ENCODE measurements at places on chromosomes 6 and 20. TPM values are rescaled to one million over a fixed set of nuclear protein-coding genes. Genes with fewer than 3 reads are reported as not detected.

The FAM50B gene
- 16.9 TPM for total RNA-seq

The STX11 gene
- 16.0 TPM for total RNA-seq

The CDH26 gene
- 1.5 TPM for total RNA-seq

The VIP gene
- total RNA-seq: not detected

The MAPK13 gene
- total RNA-seq: 65.0 TPM

The CCDC170 gene
- total RNA-seq: not detected

The PLN gene
- not detected for total RNA-seq

The JPH2 gene
- total RNA-seq: not detected

GRCh38 chr20:51118216-51118615 lies 95.3 kb upstream of the KCNG1 start:
- DNase-seq: no peak

GRCh38 chr6:160429620-160429895 lies 81.4 kb downstream of the SLC22A3 start:
- no peak for DNase-seq

DNA sequence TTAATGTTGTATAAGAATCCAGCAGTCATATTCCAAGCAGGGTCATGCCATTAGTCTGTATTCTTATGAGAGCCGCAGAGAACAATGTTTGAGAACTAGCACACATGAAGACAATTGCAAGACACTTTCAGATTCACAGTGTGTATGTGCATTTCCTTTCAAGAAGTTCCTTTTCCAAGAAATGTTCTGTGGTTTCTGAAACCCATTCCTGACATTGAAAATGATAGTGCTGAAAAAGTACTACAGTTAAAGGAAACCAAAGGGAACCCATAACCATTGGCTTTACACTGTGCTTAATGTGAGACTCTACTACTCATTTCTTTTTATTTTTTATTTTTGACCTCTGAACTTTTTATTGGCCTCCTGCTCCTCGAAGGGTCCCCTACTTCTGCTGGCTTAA lies 4.2 kb upstream of the CALHM6 start:
- no peak for DNase-seq

- no peak for DNase-seq
These were observed 11.3 kb downstream of the RAMACL start for GRCh38 chr6:166575205-166575604.

DNA sequence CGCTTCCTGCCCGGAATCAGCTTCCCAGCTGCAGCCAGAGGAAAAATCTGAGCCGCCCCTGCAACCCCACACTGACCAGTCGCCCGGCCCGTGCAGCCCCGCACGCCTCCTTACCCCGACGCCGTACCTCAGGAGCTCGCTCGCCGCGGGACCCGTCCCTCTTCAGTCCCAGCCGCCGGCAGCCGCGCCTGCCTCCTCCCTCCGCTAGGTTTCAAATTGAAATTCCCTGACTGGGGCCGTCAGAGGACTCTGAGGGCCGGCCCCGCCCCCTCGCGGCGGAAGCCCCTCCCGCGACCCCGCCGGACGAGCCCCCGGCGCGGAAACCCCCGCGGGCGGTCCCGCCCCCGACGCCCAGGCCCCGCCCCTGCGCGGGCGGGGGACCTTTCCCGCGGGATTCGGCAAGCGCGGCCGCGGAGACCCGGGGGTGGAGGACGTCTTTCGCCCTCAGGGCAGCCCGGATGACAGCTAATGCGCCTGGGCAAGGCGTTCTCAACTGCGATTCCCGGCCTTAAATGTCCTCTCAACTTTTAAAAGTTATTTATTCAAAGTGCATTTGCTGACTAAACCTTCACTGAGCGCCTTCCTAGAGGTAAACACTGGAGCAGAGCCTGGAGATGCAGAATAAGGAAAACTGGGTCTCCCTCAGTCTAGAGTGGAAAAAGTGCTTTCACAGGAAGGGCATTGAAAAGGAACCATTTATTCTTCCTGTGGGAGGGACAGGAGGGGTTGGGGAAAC lies at the start of gene EPB41L2:
EPB41L2 (minus strand) TSS at position 218 of the 736 bp plus-strand sequence. CDS start 106,760 bp downstream, outside the sequence.
- DNase-seq: peak; percentile 85

- DNase-seq: no peak
These were observed 660.4 kb upstream of the FLRT3 start for GRCh38 chr20:14997791-14998190.

- DNase-seq: peak; percentile 13
These were observed 219 bp downstream of the ISM1 start for GRCh38 chr20:13221313-13221672.

DNA sequence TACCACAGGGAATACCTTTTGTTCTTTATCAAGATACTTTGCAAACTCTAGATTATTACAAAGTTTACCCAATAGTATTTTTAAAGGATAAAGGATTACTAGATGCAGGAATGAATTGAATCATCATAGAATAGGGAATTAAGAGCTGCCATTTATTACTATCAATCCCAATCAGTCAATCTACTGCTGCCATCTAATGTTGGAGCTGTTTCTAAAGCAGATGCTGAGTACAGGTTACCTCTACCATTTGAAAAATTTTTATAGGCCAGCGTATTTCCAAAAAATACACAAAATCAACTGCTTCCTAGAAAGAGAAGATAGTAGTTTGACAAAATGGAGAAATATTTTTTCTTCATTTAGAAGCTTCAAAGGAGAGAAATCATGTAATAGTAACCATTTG lies 520.4 kb downstream of the ADGRB3 start:
- no peak for DNase-seq

DNA sequence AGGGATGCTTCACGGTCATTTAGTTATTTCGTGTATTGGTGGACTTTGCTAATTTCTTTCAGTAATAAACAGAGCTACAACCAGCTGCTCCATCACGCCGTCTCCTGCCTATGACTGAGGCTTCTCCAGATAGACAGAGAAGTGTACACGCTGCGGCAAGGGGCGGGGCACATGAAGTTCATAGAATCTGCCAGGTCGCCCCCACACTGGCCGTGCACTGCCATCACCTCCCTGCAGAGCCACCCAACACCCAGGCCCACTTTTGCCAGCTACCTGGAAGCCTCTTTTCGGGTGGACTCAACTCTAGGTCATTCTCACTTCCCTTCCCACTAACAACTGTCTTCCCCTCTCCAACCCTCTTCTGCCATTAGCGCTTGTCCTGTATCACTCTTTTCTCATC lies 88.4 kb downstream of the SULF2 start:
- DNase-seq: no peak

DNA sequence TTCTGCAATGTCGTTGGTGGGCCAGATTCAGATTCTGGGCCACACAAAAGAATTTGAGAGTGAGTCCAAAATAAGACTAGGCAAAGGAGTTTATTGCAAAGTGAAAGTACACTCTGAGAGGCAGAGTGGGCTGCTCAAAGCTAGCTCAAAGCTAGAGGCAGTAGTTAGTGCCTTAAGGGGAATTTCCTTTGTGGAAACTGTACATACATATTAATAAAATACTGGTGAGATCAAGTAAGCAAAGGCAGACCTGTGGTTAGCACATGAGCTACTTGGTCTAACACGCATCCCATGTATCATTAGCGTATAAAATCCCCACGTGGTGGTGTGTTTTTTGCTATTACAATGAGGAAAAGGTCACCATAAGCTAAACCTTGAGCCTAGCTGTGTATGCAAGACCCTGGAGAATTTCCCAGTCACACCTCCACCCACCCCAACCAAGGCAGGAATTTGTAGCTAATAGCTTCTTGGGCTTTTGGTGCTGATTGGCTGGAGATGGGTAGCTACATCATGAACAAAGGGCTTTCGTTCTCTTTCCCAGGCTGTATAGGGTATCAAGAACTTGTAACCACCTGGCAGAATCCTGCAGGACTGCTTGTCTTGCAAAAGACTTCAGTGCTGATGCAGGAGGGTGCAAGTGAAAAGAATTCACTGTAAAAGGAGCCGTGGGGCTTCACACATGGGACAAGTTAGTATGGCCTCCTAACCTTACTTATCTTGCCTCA lies 14.7 kb upstream of the TRIM26 start:
- DNase-seq: peak; percentile 37

- DNase-seq: peak; percentile 18
These were observed 1.2 kb downstream of the AKAP12 start for GRCh38 chr6:151240791-151241642.

GRCh38 chr6:11714116-11714797 lies 64.3 kb downstream of the ADTRP start:
- DNase-seq: peak; percentile 65

GRCh38 chr6:149864578-149865535 lies 698 bp upstream of the LRP11 start:
- DNase-seq: peak; percentile 33

DNA sequence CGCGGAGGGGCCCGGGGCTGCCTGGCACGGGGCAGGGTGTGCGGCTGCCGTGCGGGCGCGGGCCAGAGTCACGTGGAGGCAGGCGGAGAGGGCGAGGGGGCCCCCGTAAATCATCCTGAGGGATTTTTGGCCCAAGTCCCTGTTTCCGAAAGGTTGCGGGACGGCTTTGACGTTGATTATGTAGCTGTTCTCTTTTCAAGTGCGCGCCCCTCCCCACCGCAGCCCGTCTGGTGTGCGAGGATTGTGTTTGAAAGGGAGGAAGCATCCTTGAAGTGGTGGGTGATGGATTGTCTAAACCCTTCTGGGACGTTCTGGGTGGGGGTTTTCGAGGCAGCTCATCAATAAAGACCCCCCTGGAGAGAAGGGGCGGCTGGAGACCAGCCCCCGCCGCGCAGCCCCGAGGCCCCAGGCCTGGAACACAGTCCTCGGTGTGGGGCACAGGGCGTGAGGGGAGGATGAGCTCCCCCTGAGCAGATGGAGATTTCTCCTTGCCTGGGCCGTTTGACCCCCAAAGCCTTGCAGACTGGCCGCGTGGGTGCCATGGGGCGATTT lies 7.0 kb upstream of the FOXF2 start:
- no peak for DNase-seq

DNA sequence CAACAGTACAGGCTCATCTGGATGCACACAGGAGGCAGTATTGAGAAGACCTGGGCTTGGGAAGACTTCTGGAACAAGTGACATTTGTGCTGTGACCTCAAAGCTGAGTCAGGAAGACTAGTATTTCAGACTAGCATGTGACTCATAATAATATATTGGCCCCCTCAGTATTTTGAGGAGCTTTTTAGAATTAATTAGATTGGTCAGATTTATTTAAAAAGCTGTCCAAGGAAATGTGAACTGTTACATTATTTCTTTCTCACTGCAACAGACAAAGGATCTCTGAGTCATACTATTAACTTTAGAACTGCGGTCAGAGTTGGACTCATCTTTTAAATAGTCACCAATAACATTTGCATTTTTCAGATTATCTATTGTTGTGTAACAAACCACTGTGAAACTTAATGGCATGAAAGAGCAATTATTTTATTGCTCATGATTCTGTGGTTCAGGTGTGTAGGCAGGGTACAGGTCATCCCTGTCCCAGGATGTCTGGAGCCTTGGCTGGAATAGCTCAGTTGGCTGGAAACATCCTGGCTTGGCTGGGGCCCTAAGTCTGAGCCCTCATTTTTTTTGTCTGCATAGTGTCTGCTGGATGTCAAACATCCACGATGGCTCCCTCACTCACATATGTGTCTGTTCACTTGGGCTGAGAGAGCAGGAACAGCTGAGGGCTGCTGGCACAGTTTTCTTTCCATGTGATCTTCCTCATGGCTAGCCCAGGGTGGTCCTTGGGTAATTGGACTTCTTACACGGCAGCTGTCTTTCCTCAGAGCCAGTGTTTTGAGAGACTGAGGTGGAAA lies 46.9 kb downstream of the MAP3K4 start:
- DNase-seq: no peak

DNA sequence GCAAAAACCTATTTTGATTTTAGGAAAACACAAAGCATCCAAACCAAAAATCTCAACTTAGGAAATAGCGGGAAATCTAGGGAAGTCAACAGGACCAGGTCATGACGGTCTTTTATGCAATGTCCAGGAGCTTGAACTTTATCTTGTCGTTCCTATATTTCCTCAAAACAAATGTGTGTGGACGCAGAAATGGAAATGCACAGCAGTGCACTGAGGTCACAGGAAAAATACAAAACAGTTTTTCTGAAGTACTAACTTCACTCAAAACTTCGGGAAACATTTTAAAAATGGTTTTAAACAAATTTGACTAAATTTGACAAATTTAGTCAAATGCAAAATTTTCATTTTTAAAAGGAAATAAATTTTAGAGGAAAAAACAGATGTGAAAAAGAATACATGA lies 5.5 kb upstream of the SLC17A2 start:
- no peak for DNase-seq

- no peak for DNase-seq
These were observed 35.0 kb upstream of the AHI1 start for GRCh38 chr6:135532559-135532958.

DNA sequence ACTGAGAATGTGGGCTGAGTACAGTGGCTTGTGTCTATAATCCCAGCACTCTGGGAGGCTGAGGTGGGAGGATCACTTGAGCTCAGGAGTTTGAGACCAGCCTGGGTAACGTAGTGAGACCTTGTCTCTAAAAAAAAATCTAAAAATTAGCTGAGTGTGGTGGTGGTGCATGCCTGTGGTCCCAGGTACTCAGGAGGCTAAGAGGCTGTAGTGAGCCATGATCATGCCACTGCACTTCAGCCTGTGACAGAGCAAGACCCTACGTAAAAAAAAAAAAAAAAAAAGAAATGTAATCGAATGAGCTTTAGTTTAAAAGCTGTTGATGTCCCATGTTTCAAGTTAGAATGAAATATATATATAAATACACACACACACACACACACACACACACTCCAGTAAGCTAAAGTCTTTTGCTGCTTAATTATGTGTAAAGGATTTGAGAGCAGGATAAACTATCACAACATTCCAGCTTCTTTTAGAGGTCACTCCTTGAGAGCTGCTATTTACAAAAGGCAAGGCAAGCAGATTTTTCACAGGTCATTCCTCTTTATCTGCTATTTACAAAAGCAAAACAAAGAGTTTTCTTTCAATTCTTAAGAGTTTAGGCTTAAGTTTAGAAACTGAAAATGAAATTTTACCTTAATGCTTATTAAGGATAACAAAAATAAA lies 4.7 kb upstream of the MICAL1 start:
- no peak for DNase-seq

GRCh38 chr6:136160250-136160649 lies 89.9 kb downstream of the MTFR2 start:
- DNase-seq: no peak

DNA sequence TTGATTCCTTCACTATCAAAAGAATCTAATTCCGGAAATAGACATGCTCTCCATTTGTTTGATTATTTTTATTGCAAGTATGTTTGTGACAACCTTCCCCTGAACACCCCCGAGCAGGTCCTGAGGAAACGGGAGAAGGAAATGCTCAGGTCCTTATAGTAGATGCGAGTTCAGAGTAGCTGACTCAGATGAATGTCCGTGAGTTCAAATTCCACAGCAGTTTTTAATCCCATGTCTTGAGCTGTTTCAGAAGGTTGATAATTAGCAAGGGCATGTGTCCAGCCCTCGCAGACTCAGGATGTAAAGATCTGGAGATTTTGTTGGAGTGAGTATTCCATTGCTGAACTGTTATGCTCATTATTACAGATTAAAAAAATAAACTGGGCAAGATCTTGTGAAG lies 169.3 kb downstream of the BCAS1 start:
- DNase-seq: no peak

Measured in activated CD4-positive, alpha-beta memory T cell treated with anti-CD3 and anti-CD28 coated beads for 36 hours (primary cell).